ENCODE measurements at places on chromosomes 16 and 17.
A peak's percentile ranks its signal among the peaks of the same experiment; 100 is the strongest.

- peak; percentile 42 for DNase-seq
Observed at GRCh38 chr17:79919164-79919585, 79.9 kb upstream of the CBX4 start.

DNA sequence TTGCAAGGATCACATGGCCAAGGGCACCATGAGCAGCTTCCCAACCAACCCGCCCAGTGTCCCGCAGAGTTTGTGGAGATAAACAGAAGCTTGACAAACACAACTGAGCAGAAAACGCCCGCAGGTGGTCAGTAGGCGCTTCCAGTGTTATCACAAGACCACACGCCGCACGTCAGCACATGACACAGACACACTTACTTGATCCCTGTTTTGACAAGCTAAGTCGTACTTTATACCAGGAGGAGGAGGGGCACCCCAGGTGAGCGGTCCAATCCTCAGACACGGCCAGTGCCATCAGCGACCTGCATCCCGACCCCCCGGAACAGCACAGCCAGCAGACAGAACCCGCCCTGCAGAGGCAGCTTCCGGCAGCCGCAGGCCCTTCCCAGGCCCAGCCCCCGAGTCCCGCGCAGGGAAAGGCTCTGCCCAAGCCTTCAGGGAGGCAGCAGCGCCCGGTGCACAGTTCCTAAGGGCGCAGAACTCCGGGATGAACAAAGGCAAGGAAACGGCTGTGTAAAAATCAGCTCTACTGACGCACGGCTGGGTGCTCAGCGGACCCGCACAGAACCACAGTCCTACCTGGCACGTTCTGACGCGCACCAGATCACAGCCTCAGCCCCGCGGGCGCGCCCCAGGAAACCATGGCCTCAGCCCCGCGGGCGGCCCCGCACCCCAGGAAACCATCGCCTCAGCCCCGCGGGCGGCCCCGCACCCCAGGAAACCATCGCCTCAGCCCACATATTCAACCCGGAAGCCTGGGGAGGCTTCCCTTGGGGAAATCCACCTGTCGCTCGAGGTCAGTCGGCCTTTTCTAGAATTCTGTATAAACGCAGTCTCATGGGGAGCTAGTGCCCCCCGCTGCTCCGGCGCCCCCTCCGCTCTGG lies 27.8 kb downstream of the AXIN1 start:
- no peak for DNase-seq

DNA sequence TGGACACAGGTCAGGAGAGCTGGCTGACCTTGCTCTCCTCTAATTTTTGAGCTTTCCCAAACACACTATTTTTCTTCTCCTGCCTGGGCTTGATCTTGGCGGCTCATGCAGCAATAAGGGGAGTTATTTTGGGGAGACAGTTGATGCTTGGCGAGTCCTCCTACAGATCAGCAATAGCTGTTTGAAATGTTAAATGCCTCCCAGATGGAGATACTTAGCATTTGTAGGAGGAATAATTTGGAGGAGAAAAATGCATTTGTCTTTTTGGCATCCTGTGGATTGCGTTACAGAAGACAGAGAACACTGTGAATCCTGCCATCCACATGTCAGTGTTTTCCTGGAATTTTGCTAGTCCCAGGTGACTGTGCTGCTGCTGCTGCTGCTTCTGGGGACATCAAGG lies 328.0 kb upstream of the XYLT1 start:
- no peak for DNase-seq

GRCh38 chr17:68019336-68019674 lies 16.2 kb upstream of the KPNA2 start:
- no peak for DNase-seq

DNA sequence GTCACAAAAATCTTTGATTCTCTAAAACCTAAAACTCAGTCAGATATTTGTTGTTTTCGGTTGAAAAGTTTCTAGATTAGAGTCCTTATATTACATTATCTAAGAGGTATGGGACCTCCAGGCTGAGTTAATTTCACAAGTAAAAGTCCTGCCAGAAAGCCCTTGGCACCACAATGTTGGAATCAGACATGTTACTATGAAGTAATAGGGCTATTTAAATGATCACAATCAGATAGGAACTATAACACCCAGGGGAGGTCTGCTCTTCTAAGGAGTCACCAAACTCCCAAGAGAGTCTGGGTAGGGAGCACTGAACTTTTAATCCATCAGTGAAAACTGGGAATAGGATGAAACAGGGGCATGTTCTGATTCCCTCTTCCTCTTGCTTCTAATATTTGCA lies 54.2 kb downstream of the WIPI1 start:
- no peak for DNase-seq

DNA sequence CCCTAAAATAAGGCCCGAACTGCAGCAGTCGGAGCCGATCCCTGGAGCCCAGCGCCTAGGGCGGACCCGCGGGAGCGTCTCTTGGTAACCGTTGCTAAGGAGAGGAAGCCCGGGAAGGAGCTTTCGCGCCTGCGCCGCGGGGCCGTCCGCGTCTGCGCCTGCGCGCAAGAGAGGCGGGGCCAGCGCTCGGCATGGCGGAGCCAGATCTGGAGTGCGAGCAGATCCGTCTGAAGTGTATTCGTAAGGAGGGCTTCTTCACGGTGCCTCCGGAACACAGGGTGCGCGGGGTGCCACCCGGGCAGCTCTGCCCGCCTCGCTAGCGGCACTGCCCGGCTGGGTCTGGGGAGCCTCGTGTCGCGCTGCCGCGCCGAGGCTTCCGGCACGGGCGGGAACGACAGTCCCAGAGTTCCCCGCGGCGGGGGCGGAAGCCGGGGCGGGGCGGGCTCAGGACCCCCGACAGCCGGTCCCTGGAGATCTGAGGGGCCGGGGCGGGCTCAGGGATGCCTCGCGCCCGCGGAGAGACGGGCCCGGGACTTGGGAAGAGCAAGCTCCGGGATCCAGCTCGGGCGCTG lies at the start of gene CDK10:
TSS of gene CDK10 (plus strand) at position 170 of the 572 bp plus-strand sequence. CDS start at position 192, 22 bp downstream.
- DNase-seq: peak; percentile 75

- DNase-seq: no peak
Observed at GRCh38 chr16:48091117-48091516, 64.7 kb downstream of the ABCC12 start.

DNA sequence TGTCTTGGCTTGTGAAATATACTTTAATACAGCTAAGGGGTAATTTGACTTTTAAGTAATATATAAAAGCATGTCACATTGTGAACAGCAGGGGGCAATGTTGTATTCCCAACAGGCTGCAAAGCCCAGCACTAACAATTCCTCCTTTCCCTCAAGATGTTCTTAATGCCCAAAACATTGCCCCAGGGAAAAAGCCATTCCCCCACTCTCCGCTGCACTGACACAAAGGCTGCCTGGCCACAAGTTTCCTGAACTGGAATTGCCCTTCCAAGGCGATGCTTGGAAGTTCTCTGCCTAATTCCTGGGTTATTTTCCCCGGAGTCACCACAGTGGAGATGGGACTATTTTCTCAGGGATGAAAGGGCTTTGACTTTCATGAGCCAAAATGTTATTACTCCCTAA lies 27.2 kb downstream of the CLEC16A start:
- DNase-seq: no peak

DNA sequence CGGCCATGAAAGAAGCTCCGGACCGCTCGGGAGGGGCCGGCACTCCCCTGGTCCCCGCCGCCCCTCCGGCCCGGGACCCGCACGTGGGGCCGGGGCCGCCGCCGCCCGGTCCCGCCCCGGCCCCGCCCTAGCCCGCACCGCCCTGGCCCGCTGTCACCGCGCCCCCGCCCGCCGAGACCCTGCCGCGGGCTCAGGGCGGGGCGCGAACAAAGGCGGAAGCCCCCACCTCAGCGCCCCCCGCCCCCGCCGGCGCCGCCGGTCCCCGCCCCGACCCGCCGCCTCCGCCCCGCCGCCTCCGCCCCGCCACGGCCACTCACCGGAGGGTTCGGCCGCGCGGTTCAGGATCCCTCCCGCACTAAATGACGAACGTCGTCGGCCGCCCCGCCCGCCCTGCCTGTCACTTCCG lies at the start of gene ARHGDIA:
TSS of gene ARHGDIA (minus strand) at position 357 of the 406 bp plus-strand sequence. CDS start 1,407 bp downstream, outside the sequence.
- no peak for DNase-seq

- DNase-seq: no peak
Observed at GRCh38 chr17:59165933-59166342, 10.4 kb downstream of the PRR11 start.

DNA sequence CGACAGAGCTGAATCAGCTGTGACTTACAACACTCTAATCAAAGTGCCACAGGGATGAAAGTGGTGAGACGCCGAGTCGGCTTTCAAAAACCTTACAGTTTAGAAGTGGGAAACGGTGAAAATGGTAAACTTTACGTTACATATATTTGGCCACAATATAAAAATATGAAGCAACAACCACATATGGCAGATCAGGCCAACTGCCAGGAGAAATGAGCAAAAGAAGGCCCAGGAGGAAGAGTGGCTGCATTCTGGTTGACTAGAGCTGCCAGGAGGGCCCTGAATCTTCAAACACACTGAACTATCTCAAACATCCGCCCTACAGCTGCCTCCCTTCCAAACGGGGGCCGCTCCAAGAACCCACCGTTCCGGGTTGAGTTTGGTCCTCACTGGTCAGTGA lies 56.3 kb downstream of the MRM3 start:
- DNase-seq: no peak

GRCh38 chr16:2324296-2324859 lies 16.1 kb downstream of the ABCA3 start:
- no peak for DNase-seq

DNA sequence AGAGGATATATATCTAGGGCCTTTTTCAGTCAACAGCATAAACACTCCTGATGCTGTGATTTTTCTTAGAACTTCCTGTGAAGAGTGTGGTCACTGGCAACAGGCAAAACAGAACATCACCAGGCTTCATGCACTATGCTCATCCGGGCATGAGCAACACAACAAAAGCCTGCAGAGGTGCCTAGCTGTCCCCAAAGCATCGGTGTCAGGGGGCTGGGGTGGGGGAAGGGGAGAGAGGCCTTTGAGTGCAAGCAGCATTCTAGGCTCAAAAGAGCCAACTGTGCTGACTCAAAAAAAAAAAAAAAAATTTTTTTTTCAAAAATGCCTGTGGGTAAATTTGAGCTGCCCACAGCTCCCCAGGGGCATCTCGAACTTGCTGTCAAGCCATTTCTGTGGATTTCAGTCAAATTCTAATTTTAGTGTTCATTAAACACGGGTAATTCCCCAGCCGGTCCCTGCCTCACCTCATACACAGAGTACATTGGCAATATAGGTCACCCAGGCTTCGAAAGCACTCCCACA lies 194.6 kb upstream of the DYNLRB2 start:
- no peak for DNase-seq

GRCh38 chr17:74163271-74163821 lies 40.1 kb upstream of the RPL38 start:
- DNase-seq: no peak

Measured in omental fat pad (tissue), 4 donors.